ENCODE measurements at places on chromosomes 3 and 15.

DNA sequence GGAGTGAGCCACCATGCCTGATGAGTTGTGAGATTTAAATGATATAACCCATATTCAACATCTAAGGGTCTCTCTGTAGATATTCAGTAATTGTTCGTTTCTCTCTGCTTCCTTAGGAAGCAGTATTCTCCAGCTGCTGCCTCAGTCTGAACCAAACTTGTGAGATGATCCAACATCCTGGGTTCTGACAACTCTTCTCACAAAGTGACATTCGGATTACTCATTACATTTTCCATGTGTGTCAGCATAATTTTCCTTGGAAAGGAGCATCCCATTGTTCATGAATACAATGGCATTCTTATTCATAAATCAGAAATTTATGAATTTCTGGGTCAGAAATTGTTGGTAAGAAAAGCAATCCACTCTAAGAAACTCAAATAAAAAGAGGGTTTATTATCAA lies 15.0 kb upstream of the SEC22A start:
- no peak for DNase-seq

DNA sequence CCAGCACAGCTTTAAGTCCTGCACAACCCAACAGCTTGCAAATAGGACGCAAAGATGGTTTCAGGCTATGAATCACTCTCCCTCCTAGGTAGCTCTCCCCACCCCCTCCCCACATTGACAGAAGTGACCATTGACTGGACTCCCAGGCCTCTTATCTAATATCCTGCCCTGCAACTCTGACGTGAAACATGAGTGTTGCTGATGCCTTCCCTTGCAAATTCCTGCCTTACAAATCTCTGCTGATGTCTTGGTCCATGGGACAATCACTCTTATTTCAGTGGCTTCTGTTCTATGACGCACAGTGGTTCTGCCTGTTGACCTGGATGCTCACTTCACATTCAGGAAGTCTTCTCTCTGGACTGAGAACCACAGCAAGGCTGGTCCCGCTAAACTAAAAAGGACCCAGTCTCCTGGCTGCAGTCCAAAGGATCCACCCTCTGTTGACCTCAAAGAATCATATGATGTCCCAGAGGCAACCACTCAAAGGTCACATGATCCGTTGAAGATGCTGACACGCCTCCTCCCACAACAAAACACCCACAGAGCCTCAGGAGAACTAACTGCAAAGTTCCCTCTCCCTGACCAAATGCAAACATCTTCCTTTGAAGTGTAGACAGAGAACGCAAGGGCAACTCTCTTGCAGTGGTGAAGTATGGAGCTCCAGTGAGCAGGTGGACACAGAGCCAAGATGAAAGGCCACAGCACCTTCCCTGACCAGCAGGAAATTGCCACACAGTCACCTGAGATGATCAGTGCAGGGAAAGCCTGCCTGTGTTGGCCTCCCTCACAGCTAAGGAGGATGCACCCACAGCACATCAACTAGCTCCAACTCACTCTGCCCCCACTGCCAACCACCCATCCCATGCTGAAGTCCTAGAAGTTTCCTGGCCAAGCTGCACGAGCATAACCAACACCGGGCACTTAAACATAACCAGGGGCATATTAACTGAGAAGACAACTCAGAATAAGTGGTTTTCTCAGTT lies 112.3 kb downstream of the ADAMTS17 start:
- DNase-seq, result no peak

GRCh38 chr3:182420741-182421140 lies 372.6 kb upstream of the ATP11B start:
- no peak for DNase-seq

- no peak for DNase-seq
These were observed 457 bp upstream of the DNAJA4 start for GRCh38 chr15:78263907-78264303.

DNA sequence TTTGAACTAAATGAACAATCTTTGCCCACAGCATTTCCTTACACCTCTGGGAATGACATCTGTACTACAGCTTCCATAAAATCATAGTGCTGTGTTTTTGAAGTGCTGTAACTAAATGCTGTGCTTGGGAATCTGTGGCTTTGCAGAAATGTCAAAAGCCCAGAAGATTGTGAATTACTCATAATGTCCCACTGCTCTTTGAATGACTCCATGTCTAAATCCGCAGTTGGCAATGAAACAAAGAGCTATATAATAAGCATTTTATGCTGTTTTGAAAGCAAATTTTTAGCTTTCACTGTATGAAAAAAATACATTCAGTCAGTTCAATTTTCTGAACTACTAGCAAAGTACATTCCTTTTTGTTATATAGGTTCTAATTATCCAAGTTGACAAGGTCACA lies 88.6 kb upstream of the ADAMTS17 start:
- DNase-seq, result no peak

GRCh38 chr15:35089551-35089950 lies 4.5 kb upstream of the NANOGP8 start:
- no peak for DNase-seq

- no peak for DNase-seq
These were observed 19.7 kb downstream of the PTPRG start for GRCh38 chr3:61580982-61581643.

DNA sequence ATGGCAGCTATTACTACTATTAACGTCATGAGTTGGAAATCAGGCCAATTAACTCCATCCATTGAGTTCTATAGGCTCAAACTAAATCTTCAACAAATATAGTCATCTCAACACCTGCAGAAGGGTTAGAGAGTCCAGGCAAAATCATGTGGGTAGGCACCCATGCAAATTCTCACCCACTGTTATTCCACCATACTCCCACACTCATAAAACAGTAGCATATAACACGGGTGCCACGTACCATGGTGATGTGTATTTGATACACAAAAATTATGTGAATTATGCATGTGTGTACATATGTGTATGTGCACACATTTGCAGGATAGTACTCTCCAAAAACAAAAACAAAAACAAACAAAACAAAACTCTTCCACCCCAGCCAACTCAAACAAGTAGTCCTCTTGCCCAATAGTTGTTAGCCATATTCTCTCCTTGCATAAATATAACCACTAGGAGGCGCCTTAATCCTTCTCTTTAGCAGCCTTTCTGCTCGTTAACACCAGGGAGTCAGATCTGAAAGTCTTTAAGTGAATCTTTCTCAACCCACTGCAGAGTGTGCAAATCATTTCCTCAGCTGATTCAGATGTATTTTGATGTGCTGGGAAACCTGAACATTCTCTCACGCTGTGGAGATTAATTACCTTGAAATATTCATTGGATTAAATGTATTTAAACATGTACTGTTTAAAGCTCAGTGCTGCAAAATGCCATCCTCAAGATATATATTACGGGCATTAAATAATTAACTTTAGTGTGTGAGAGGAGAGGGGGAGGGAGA lies 38.0 kb upstream of the COPB2 start:
- DNase-seq, result peak; percentile 76

GRCh38 chr15:96358821-96359615 lies 28.5 kb downstream of the NR2F2 start:
- no peak for DNase-seq

- DNase-seq, result no peak
These were observed 53.3 kb upstream of the CPOX start for GRCh38 chr3:98646680-98647079.

- DNase-seq, result no peak
These were observed 49.9 kb downstream of the COL6A5 start for GRCh38 chr3:130395331-130395730.

DNA sequence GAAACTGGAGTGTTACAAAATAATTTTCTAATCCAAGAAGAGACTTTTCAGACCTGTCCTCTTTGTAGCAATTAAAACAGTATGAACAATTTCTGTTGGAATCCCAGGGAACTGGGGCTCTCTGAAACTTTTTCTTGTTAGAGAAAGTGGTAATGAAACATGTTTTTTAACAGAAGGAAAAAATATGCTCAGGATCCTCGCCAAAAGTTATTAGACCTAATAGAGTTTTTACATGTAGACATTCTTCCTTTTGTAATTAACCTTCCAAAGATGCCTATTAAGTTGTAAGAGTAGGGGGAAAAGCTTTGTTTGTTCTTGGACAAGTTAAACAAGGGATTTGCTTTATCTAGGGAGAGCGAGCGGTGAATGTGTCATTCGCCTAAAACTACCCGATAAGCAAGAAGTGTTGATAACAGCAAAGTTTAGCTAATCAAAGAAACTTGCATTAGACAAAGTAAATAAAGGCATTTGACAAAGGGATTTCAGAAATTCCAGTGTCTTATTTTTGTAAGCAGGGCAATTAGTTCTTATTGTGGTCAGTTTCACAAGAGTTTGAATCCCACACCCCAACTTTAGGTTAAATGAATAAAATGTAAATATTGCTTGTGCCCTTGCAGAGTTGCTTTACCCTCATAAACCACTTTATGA lies 2.3 kb downstream of the RARB start:
- no peak for DNase-seq

DNA sequence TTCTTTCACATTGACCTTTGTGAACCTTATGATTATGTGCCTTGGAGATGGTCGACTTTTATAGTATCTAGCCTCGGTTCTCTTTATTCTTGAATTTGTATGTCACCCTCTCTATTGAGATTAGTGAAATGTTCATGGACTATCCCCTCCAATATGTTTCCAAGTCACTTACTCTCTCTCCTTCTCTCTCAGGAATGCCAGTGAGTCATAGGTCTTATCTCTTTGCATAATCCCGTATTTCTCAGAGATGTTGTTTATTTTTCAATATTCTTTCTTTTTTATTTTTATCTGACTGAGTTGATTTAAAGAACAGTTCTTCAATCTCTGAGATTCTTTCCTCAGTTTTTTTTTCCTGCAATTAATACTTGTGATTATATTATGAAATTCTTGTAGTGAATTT lies 411.6 kb upstream of the CADM2 start:
- DNase-seq, result no peak

DNA sequence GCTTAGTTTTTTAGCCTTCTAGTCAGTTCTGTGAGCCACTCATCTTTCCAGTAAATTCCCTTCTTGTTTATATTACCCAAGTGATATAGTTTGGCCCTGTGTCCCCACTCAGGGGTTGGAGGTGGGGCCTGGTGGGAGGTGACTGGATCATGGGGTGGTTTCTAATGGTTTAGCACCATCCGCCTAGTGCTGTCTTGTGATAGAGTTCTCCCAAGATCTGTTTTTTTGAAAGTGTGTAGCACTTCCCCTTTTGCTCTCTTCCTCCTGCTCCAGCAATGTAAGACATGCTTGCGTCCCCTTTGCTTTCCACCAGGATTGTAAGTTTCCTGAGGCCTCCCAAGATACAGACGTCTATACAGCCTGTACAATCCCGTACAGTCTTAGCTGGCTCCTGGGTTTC lies 53.7 kb upstream of the INO80 start:
- DNase-seq, result peak; percentile 55

DNA sequence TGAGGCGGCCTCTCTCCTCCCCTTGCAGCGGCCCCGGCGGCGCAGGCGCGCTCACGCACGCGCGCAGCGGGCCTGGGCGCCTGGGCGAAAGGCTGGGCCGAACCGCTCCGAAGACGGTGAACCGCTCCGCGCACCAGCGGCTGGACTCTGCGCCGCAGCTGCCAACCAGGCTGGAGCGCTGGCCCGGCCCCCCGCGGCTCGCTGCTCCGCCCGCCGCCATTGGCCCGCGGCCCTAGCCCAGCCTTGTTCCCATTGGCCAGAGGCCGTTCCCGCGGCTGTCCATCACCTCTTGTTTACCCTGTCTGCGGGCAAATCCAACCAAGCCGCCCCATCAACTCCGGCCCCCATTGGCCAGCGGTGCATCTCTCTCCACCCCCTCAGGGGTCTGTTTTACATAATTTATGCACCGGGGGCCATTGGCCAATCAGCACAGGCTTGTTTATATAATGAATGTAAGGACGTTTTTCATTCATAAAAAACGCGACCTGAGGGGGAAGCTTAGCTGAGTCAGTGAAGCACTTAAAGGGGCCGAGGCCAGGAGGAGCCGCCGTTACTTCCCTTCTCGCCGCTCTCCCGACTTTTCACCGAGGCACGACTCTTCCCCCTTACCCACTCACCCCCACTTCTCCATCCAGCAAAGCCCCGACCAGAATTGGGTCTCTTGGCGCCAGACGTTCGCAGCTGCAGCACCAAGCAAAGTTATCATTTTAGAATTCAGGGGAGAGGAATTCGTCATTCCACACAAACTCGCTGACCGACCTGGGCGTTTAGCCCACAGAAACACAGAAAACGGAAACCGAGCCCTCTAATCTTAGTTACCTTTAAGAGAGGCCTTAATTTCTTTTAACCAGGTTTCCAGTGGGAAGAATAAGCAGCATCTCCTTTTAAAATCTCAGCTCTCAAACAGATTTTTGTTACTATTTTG lies at the start of gene ETV5:
Gene ETV5, minus strand, starts transcription at position 149 of the 925 bp plus-strand sequence. CDS start 3,221 bp downstream, outside the sequence.
- peak; percentile 99 for DNase-seq

- DNase-seq, result peak; percentile 16
These were observed 68.7 kb downstream of the SRGAP3 start for GRCh38 chr3:9180764-9181117.

DNA sequence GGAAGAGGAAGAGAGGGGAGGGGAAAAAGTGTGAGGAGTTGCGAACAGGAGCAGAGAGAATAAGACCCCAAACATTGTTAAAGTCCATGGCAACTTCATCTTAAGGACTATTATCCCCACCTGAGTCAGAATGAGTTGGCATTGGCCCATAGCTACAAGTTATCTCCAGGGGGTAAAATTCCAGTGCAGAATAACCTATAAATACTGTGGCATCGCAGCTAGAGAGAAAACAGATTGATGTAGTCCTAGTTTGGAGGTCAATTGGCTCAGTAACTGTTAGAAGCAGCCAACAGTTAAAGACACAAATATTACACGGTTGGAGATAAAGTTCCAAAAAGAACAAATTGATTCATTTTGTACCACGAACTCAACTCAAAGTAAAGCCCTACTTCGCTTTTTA lies 313.9 kb upstream of the CCDC54 start:
- no peak for DNase-seq

DNA sequence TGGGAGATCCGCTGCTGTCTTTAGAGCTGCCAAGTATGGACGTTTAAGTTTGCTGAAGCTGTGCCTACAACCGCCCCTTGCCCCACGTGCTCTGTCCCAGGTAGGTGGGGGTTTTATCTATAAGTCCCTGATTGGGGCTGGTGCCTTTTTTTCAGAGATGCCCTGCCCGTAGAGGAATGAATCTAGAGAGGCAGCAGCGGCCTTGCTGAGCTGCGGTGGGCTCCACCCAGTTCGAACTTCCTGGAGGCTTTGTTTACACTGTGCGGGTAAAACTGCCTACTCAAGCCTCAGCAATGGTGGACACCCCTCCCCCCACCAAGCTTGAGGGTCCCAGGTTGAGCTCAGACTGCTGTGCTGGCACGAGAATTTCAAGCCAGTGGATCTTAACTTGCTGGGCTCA lies 83.4 kb upstream of the FGF7 start:
- no peak for DNase-seq

- DNase-seq, result peak; percentile 97
These were observed 12.7 kb downstream of the PLXND1 start for GRCh38 chr3:129593595-129594339.

GRCh38 chr3:13158871-13159270 lies 85.6 kb upstream of the IQSEC1 start:
- no peak for DNase-seq

GRCh38 chr3:160796813-160797164 lies 40.8 kb downstream of the PPM1L start:
- no peak for DNase-seq

GRCh38 chr3:135989242-135989641 lies 23.7 kb downstream of the PPP2R3A start:
- no peak for DNase-seq

Data from NB4 (cell line).